Activated T-helper 2 cell treated with anti-CD3 and anti-CD28 coated beads, Interferon-gamma antibody, Interleukin-2, Interleukin-4, amounts not matched to agents 10 μg/mL and 5 μg/mL and 100 μg/mL, durations not matched to agents 14 hours and 24 hours and 36 hours (primary cell): ENCODE measurements at places on chromosomes 3 and 15. TPM values are rescaled to one million over a fixed set of nuclear protein-coding genes. Genes with fewer than 3 reads are reported as not detected.

- no peak for DNase-seq
- H3K27ac ChIP-seq: no peak overlapping the region
- H3K36me3 ChIP-seq: no peaks in the 10 kb centered on the region
- H3K27me3 ChIP-seq: no peaks in the 10 kb centered on the region
- H3K4me1 ChIP-seq: no peaks in the 10 kb centered on the region
- no peak overlapping the region for H3K4me3 ChIP-seq
Measured at GRCh38 chr3:174846055-174846454, 13.1 kb upstream of the NAALADL2 start.

DNA sequence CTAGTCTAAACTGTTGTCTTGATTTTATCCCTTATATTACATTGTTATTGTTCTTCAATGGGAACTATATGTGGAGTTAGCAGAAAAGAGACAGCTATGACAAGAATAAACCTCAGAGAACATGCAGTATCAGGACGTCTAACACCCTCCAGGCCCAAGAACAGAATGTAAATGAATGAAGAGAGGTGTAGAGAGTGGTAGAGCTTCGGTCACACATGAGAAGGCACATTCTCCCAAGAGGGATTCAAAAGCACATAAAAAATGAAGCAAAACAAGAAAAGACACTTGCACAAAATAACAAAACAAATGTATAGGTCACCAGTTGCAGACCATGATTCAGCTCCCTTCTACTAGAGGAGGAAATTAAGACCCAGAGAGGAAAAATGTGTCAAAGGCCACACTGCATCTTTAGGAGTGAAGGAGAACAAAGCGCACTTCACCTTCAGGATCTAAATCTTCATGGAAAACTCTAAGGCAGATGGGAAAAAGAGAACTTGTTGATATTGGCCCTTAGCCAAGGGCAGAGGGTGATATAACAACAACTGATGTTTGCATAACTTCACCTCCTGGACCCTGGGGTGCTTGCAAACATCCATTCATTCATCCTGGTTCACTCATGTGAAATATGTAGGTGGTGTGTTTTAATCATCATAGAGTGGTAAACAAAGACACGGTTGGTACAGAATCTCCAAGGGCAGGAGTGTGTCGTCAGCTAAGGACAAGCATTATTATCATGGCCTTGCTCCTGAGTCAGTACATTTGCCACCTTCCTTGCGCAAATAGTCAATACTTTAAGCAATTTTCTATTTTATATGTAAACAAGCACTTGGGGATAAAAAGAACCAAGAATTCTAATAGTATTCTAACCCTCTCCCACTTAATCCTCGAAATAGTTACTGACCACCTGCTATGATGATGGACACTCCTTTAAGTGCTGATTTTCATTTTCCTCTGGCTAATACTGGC, 8.8 kb downstream of the NEK10 start:
- H3K4me3 ChIP-seq: no peak overlapping the region
- H3K36me3 ChIP-seq: peaks cover 3% of the 10 kb centered on the region
- peaks cover 26% of the 10 kb centered on the region for H3K4me1 ChIP-seq
- H3K27me3 ChIP-seq: no peaks in the 10 kb centered on the region
- no peak for DNase-seq
- H3K27ac ChIP-seq: no peak overlapping the region

DNA sequence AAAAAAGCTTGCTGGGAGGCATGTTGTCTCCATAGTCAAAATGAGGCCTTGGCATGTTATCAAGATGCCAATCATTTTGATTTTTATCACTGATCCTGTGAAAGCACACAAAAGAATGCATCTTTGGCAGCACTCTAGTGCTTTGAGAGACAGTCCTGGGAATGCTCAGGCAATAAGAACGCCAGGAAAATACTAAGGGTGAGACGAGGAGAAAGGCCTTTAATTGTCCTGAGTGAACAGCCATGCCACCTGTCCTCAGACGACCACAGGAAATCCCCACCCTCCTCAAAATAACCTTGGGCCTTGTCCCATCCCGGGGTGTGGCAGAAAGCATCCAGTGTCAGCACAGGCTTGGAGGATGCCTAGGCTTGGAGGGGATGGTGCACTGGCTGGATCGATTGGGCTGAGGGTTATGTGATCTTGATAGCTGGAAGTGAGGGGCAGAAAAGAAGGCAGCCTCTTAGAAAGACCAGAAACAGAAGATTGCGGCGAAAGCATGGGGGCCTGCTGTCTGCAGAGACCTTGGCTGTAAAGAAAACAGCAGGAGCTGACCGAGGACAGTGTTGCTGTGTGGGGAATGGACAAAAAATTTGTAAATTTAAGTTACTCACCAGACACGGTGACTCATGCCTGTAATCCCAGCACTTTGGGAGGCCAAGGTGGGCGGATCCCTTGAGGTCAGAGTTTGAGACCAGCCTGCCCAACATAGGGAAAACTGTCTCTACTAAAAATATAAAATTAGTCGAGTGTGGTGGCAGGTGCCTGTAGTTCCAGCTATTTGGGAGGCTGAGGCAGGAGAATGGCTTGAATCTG, 7.3 kb downstream of the TMEM158 start:
- H3K27ac ChIP-seq: no peak overlapping the region
- H3K36me3 ChIP-seq: no peaks in the 10 kb centered on the region
- no peak overlapping the region for H3K4me3 ChIP-seq
- H3K4me1 ChIP-seq: peaks cover 8% of the 10 kb centered on the region
- H3K27me3 ChIP-seq: peaks cover 59% of the 10 kb centered on the region

Gene TAMM41
- 28.4 and 30.6 TPM in 2 replicates for total RNA-seq

Gene UBA3
- total RNA-seq: 95.8 and 109 TPM in 2 replicates

DNA sequence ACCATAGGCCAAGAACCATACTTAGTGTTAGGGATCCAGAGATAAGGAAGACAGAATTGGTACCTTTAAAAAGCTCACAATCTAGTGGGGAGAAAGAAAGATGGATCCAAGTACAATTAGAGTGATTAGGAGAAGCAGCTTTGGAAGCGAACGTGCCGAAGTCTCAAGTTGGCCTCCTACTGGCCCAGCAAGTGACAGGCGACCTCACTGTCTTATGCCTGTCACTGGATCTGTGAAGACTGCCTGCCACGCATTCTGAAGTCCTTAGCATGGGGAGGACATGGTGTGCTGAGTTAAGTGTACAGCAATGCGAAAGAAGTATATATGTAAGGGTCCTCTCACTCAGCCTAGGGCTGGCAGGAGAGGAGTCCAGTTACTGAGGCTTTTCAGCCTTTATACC, 141.0 kb downstream of the GABRB3 start:
- H3K4me1 ChIP-seq: no peaks in the 10 kb centered on the region
- H3K36me3 ChIP-seq: no peaks in the 10 kb centered on the region
- H3K27ac ChIP-seq: no peak overlapping the region
- DNase-seq: no peak

Gene SAMMSON
- total RNA-seq: not detected in 2 replicates

Gene FANCD2OS
- not detected in 2 replicates for total RNA-seq

Gene SERP1
- total RNA-seq: 89.2 and 91.7 TPM in 2 replicates

GRCh38 chr15:62253294-62253693, 88.2 kb upstream of the C2CD4B start:
- no peak overlapping the region for H3K4me3 ChIP-seq
- no peaks in the 10 kb centered on the region for H3K27me3 ChIP-seq
- no peaks in the 10 kb centered on the region for H3K4me1 ChIP-seq
- H3K36me3 ChIP-seq: no peaks in the 10 kb centered on the region
- H3K27ac ChIP-seq: no peak overlapping the region

Gene RNU5B-1
- total RNA-seq: not detected in 2 replicates
